ENCODE measurements at places on chromosomes 6 and 20.

DNA sequence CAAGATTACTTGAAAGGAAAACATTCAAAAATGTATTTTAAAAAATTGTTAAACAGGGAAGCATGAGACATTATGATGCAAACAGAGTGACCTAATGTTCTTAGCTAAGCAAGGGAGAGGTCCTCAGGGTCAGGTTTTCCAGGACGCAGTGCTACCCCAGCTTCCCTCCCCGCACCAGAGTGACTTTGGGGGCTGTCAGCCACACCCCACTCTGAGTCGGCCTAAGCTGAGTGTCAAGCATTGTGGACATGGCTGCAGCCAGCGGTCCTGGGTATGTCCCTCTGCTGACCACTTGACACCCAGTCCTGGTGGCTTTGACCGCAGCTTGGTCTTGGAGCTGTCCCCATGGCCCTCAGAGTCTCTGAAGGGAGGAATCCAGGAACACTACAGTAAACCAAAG, 54.9 kb upstream of the CD93 start:
- no peak for DNase-seq

GRCh38 chr6:13931797-13932402, 7.1 kb downstream of the RNF182 start:
- DNase-seq, result no peak

DNA sequence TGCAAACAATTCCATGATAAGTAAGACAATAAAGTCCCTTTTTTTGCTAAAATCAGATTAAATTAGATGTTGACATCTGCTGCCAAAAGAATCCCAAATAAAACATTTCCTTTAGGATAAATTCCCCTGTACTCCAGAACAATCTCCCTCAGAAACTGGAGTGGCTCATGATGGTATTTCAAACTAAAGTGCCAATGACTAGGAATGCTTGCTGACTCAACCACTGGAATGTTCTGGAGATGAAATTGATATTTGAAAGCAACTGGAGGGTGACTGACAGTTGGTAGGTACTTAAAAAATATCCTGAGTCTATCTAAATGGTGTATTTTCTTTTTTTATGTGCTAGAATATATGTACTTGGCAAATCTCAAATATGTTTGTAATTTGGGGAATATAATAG, 350.1 kb upstream of the TSHZ2 start:
- DNase-seq, result no peak

DNA sequence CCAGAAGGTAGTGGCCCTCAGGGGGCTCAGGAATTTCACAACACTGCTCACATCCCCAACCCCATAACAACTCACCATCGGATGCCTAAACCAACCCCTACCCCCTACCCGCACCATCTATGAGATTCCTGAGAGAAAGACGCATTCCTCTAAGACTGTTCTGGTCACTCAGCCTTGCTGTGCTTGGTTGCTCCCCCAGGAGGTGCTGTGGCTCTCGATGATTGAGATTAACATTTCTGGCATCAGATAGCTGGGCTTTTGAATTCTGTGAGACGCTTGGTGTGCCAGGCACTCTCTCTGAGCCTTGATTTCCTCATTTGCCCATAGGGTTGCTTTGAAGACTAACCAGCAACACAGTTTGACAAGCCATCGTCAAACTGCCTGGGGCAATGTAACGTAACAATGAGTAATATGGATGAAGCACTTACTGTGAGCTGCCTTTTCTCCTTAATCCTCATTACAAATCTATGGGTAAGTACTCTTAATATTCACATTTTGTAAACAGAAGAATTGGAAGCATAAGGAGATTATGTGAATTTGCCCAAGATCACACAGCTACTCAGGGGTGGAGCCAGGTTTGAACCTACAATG, 978 bp downstream of the WFDC6 start:
- DNase-seq, result no peak

DNA sequence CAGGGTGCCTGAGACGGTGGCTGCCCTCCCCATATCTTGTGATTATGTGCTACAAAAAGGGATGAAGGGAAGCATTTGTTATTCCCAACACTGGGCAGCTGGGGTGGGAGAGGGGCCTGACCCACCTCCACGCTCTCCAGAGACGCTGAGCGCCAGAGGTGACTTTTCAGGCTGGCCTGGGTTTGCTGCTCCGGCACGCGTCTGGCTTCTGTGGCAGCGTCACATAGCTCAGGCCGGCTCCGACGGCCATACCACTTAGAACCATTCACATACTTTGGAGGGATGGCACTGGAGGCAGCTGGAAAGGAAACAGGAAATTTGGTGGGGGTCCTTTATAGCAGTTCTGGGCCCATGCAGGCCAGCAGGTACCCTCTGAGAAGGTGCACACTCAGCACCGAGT, 72.6 kb downstream of the NINL start:
- no peak for DNase-seq

DNA sequence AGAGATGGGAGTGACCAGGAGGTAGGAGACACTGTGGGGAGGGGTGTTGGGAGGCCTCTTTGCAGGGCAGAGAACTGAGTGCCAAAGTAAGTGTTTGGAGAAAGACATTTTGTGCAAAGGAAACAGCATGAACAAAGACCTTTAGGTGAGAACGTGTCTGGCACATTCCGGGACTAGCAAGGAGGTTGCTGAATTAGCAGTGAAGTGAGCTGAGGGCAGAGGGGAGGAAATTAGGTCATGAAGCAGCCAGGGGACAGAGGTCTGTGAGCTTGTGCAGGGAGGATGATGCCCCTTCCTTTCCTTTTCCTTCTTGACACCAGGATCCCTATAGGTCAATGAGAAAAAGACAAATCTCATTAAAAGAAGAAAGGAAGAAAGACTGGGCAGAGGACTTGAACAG, 21.4 kb upstream of the AHCY start:
- DNase-seq, result no peak

- DNase-seq, result peak; percentile 27
These were observed 77.6 kb upstream of the FYN start for GRCh38 chr6:111950661-111951496.

DNA sequence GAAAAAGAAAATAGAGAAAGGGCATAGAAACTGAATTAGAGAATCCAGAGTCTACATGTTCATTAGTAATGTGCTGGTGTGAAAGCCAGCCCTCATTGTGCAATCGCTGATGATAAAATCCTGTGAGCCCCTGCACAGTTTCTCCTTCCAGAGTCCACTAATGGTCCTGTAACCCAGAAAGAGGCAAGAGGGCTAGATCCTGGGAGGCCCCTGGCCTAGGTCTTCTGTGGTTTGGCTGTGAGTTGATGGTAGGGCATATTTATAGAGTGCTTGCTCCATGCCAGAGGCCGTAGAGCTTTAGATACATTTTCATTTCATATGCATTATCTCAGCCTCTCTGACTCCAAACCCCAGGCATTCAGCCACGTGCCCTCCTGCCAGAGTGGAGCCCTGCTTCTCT, 94.9 kb upstream of the MTHFD1L start:
- DNase-seq, result peak; percentile 41

DNA sequence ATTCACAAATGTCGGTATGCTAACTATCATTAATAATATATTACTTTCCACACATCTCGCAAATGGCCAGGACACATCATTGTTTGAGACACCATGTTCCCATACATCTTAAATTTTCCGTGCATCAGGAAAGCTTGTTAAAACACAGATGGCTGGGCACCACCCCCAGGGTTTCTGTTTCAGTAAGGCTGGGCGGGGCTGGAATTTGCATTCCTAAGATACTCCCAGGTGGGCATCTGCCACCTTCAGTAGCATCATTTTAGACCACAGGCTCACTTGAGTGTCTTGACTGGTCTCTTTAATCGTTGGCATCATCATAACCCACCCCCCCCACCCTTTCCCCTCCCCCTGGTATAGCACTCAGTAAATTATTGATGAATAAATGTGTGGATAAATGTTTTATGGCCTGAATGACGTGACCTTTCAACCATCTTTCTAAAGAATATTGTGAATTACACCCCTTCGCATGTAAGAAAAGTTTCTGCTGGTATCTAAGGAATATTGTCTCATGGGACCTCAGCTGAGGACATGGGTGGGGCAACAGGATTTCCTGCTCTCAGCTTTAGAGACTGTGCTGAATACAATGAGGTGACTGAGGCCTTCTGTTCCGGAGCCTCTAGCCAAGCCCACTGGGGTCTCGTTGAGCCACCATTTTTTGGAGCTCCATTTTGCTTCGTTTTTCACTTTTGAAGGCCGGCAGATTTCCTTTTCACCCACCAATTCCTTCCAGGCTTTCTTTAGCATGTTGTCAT, 124.1 kb upstream of the NEDD9 start:
- DNase-seq, result no peak

DNA sequence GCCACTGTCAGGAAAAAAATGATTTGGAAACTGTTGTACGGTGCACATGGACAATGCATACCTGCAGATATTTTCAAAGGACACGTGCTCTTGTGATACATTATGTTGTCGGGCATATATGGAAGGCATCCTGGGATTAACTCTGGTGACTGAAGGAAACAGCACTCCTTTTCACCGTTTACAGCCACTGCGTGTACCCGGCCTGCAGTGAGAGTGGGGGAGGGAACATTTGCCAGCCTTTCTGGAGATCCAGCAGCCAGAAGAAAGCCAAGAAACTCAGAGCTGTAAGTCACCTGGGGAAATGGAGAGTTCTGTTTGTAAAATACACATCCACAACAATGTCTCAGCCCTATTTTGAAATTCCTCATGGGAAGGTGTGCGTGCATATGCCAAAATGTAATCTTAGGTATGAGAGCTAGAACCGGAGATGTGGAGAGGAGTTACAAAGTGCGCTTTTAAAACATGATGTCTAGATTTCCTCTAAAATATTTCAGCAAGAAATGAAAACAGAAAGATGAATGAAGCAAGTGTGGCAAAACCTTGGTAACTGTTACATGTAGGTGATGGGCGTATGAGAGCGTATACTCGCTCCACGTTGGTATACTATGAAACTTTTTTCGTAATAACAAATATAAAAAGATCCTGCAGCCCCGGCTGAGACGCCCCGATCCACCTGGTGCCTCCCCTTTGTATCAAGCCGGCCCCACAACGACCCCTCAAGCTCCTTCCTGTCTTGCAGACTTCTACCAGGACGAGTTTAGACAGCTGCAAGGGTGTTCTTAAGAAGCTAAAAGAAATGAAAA, 8.6 kb upstream of the FOXF2 start:
- DNase-seq, result no peak

DNA sequence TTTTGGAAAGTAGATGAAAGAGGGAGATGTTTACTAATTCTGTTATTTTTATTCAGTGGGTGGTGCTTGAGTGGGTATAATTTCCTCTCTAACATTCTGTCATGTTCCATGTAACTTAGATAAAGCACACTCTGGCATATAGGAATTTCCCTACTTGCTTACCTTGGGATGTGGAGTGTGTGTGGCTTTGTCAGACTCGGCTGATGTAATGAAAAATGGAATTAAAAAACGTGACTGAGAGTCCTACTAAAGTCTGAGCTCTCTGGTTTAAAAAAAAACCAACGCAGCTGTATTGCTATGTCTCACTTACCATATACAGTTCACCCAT, 98.3 kb downstream of the JARID2 start:
- DNase-seq, result no peak

- DNase-seq, result peak; percentile 28
These were observed 913.0 kb downstream of the C6orf118 start for GRCh38 chr6:164396071-164397047.

- peak; percentile 61 for DNase-seq
These were observed 106.8 kb downstream of the PDE10A start for GRCh38 chr6:165556116-165556843.

DNA sequence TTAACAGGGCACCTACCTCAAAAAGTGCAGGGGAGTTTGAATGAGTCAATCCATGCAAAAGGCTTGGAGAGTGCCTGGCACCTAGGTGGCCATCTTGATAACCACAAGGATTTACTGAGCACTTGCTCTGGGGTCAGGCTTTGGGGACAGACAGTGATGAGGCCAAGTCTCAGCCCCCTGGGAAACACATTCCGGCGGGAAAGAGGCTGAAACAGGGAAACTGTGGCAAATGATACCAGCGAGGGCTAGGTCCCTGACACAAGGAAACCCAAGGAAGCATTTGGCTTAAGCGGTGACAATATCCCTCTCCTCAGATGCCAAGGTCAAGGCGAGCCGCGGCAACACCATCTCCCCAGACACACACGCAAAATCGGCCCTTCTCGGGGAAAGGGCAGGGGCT, 527 bp upstream of the DOK5 start:
- DNase-seq, result no peak

GRCh38 chr20:49575551-49576060, 7.7 kb upstream of the PTGIS start:
- DNase-seq, result peak; percentile 77

GRCh38 chr6:113684382-113684901, 172.7 kb upstream of the MARCKS start:
- no peak for DNase-seq

DNA sequence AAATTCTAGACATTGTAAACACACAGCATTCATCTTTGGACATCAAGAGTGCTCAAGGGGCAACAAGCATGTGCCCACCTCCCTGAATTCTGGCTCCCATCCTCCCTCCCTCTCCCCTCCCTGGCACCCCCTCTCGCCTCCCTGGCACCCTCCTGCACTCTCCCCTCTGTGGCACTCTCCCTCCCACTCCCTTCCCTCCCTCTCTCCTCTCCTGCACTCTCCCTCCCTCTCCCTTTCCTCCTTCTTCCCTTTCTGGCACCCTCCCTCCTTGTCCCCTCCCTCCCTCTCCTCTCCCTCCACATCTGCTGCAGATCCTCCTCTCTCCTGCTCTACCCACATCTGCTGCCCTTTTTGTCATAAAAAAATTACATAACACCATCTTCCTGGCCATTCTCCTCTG, 113.0 kb upstream of the SLC22A23 start:
- no peak for DNase-seq

- DNase-seq, result no peak
These were observed 68.3 kb upstream of the TNFRSF21 start for GRCh38 chr6:47377971-47378370.

GRCh38 chr6:149335924-149336608, 18.6 kb downstream of the TAB2 start:
- DNase-seq, result peak; percentile 76

- peak; percentile 71 for DNase-seq
These were observed at the start of gene CARMIL1 for GRCh38 chr6:25278914-25279747. TSS of gene CARMIL1 (plus strand) at chr6:25279374. CDS start at chr6:25279796, 422 bp downstream.

DNA sequence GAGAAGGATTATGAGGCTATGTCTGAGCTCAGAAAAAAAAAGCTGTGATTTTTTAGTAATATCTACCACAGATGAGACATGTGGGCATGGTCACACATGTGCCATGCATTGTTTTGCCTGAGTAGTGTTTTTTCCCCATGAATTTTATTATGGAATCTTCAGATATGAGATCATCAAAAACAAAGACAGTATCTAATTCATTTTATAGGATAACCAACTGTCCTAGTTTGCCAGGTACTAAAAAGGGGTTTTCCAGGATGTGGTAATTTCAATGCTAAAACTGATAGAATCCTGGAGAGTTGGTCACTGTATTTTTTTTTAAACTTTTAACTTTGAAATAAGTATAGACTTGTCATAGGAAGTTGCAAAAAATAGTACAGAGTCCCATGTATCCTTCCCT, 127.4 kb upstream of the MAP3K7 start:
- DNase-seq, result no peak

DNA sequence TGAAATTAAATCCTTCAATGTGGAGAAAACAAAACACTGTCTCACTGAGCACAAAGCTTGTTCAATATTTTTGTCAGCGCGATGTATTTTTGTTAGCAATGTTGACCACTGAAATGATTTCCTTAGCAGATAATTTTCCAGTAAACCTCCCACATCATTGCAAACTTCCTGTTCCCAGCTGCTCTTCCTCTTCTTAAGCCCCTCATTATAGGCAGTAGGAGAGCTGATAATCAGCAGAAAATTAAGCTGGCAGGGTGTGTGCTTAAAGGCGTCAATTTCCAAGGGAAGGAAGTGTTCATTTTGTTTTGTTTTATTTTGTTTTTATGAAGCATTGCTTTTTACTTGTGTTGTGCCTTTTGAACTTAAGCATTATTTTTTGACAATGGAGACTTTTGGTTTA, 29.1 kb upstream of the TMEM14A start:
- DNase-seq, result no peak

Data from fibroblast of the aortic adventitia (primary cell).